Spleen (tissue), 13 donors: ENCODE measurements at places on chromosomes 1 and 21. TPM values are rescaled to one million over a fixed set of nuclear protein-coding genes. Genes with fewer than 3 reads are reported as not detected.
A peak's percentile ranks its signal among the peaks of the same experiment; 100 is the strongest.

- H3K4me3 ChIP-seq: no peak overlapping the region
- H3K36me3 ChIP-seq: no peaks in the 10 kb centered on the region
- no peak overlapping the region for H3K27ac ChIP-seq
- no peaks in the 10 kb centered on the region for H3K4me1 ChIP-seq
- no peaks in the 10 kb centered on the region for H3K27me3 ChIP-seq
Measured at GRCh38 chr1:221663321-221663720, 78.6 kb downstream of the DUSP10 start.

GRCh38 chr1:32984455-32985171 lies 20.0 kb upstream of the RNF19B start:
- no peak overlapping the region for H3K27ac ChIP-seq
- H3K4me3 ChIP-seq: no peak overlapping the region
- DNase-seq: no peak
- peaks cover 66% of the 10 kb centered on the region for H3K4me1 ChIP-seq

DNA sequence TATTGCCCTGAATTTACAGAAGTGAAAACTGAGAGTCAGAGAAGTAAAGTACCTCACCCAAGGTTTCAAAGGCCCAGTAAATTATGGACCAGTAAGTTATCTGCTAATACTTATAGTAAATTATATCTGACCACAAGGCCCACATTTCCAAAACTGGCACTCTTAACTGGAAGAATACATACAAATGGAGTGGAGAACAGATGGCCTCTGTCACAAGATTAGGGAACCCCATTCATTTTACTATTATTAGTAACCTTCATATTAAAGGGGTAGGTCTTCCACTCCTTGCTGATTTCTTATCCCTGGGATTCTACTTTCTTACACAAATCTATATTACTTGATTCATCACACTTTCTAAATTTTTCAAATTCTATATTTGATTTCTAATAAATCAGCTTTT lies 588.8 kb downstream of the NEGR1 start:
- no peak overlapping the region for H3K4me3 ChIP-seq
- H3K36me3 ChIP-seq: no peaks in the 10 kb centered on the region
- no peaks in the 10 kb centered on the region for H3K27me3 ChIP-seq
- no peak for DNase-seq
- H3K27ac ChIP-seq: no peak overlapping the region
- H3K4me1 ChIP-seq: no peaks in the 10 kb centered on the region

- H3K27ac ChIP-seq: no peak overlapping the region
- H3K4me1 ChIP-seq: peaks cover 4% of the 10 kb centered on the region
- no peak overlapping the region for H3K4me3 ChIP-seq
- H3K27me3 ChIP-seq: no peaks in the 10 kb centered on the region
- H3K36me3 ChIP-seq: no peaks in the 10 kb centered on the region
Measured at GRCh38 chr1:153470707-153471106, 10.3 kb upstream of the S100A7 start.

DNA sequence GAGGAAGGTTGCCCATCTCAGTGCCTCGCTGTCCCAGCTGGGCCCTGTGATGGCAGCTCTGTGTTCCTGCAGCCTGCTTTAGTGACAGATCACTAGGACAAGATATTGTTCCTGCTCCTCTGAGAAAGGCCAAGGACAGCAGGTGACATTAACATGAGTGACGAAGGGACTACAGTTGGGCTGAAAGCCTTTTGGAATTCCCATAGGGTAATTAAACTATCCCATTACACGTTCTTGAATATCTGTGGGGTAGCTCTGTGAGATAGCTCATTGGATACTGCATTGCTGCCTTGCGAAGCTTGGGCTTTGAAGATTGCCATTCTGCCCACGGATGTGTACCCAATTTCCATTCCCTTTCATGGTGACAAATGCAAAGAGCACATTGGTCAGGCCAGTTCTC lies 78.2 kb upstream of the COA6 start:
- H3K36me3 ChIP-seq: no peaks in the 10 kb centered on the region
- no peaks in the 10 kb centered on the region for H3K4me1 ChIP-seq
- H3K27me3 ChIP-seq: no peaks in the 10 kb centered on the region
- no peak overlapping the region for H3K27ac ChIP-seq

DNA sequence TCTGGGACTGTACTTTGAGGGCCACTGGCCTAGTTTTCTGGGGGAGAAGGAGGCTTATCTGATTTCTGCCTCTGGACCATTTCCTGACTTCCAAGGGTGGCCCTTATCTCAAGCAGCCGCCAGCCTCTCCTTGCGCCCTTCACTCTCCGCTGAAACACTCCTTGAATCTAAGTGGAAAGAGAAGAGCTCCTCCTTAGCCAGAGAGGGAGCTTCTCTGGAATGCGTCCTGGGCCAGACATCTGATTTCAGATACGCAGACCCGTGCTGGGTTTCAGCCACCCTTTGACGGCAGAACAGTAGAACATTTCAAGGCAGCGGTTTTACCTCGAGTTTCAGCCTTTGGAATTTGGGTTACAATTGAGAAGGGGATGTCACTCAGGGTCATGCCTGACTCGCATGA lies 308.0 kb downstream of the CAMTA1 start:
- H3K4me3 ChIP-seq: no peak overlapping the region
- DNase-seq: no peak
- no peaks in the 10 kb centered on the region for H3K27me3 ChIP-seq
- H3K4me1 ChIP-seq: no peaks in the 10 kb centered on the region

DNA sequence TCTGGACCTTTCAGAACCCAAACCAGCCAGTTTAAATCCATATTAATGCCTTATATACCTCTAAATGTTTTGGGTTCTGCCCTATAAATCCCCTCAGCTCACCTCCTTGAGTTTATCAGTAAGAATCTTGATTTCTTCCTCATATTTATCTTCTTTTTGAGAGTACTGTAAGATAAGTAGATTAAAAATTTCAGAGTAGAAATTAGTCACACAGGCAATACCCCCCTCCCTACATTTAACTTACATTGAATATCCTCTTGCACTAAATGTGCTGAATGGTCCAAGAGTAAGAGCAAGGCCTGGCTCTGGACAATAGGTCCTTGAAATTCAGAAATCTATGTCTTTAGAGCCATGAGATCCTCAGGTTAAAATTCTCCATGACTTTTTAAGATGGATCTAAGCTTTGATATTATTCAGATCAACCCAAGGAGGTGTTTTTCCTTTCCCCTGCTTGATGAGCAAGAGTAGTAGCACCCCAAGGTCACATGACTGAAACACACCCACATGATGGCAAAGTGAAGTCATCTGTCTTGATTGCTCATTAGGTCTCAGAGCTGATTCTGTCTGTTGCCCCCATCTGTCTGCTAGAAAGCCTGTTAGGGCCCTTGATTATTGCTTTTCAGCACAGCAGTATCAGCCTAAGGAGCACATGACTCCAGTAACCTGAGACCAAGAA lies 15.8 kb upstream of the NUP210L start:
- DNase-seq: no peak
- H3K4me3 ChIP-seq: no peak overlapping the region
- H3K36me3 ChIP-seq: peaks cover 3% of the 10 kb centered on the region
- H3K27ac ChIP-seq: no peak overlapping the region
- peaks cover 35% of the 10 kb centered on the region for H3K4me1 ChIP-seq

DNA sequence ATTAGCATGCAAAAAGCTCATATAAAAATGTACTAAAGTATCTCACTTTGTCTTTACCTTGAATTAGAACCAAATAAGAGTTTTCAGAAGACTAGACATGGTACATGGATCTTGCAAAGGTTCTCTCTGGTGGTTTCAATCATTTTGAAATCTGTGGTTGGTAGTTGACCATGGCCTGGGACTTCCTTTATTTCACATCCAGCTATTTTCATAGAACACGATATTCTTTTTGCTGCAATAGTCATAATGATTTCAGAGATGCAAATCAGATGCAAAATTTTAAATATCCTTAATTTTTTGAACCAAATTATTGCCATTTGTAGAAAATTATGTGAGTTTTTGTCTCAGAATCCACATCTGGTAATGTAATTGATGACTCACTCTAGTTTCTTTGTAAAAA lies 375.1 kb upstream of the ZP4 start:
- no peaks in the 10 kb centered on the region for H3K4me1 ChIP-seq
- no peak overlapping the region for H3K27ac ChIP-seq
- no peaks in the 10 kb centered on the region for H3K36me3 ChIP-seq
- H3K4me3 ChIP-seq: no peak overlapping the region

GRCh38 chr1:202155478-202156021 lies 4.9 kb downstream of the PTPN7 start:
- no peak overlapping the region for H3K4me3 ChIP-seq
- no peak for DNase-seq
- H3K36me3 ChIP-seq: peaks cover 40% of the 10 kb centered on the region
- H3K4me1 ChIP-seq: peaks cover 63% of the 10 kb centered on the region
- no peak overlapping the region for H3K27ac ChIP-seq

GRCh38 chr1:4173731-4174130 lies 273.7 kb upstream of the C1orf174 start:
- H3K27ac ChIP-seq: no peak overlapping the region
- no peak overlapping the region for H3K4me3 ChIP-seq
- no peaks in the 10 kb centered on the region for H3K4me1 ChIP-seq
- DNase-seq: peak; percentile 15

DNA sequence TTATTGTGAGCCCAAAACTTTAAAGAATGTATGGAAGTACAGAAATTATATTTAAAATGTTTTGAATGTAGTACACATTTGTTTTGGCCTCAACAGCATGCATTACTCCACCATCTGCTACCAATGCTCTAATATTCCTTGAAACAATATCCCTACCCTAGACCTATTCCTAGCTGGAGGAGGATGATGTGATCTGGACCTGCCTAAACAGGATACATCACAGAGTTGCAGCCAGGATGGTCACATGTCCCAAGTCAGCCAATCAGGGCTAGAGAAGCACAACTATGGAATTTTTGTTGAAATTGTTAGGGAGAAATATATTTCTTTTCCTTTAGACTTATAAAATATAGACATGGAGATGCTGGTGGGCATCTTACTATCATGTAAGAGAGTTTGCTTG lies 623.3 kb upstream of the NR5A2 start:
- H3K4me1 ChIP-seq: peaks cover 39% of the 10 kb centered on the region
- H3K27ac ChIP-seq: no peak overlapping the region
- H3K36me3 ChIP-seq: no peaks in the 10 kb centered on the region
- H3K27me3 ChIP-seq: no peaks in the 10 kb centered on the region
- H3K4me3 ChIP-seq: no peak overlapping the region

DNA sequence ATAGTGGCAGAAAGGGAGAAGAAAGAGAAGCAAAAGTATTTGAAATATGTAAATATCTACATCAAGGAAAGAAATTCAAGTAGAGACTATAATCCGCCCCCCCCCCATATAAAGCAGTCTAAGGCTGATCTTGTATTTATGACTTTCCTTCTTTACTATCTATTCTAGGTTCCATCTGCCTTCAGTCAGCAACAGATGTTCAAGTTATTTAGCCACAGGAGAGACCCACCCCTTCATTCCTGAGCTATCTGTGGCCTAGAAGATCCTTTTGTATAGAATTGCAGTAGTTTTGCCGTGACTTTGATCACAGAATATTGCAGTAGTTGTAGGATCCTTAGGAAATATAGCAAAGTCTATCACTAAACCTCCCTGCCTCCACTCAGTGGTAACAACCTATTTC lies 10.7 kb upstream of the BSDC1 start:
- no peak for DNase-seq
- H3K36me3 ChIP-seq: no peaks in the 10 kb centered on the region
- H3K4me3 ChIP-seq: no peak overlapping the region
- H3K27ac ChIP-seq: no peak overlapping the region

DNA sequence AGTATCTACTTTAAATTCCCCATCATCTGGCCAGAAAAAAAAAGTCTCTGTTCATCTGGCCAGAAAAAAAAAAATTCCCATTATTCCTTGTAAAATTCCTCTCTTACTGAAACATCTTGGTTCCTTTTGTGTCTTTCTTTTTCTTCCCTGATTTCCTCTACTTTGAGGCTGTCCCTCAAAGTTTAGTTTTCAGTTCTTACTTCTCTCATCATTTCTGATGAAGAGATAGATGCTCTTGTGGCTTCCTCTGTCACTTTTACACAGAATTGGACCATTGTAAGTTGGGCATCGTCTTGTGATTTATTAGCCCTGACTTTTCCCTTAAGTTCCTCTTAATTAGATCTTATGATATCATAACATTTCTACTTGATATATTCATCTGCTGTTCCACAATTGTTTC lies 6.5 kb downstream of the SOAT1 start:
- H3K36me3 ChIP-seq: peaks cover 14% of the 10 kb centered on the region
- no peak overlapping the region for H3K27ac ChIP-seq
- peaks cover 45% of the 10 kb centered on the region for H3K4me1 ChIP-seq
- H3K27me3 ChIP-seq: no peaks in the 10 kb centered on the region
- no peak for DNase-seq

DNA sequence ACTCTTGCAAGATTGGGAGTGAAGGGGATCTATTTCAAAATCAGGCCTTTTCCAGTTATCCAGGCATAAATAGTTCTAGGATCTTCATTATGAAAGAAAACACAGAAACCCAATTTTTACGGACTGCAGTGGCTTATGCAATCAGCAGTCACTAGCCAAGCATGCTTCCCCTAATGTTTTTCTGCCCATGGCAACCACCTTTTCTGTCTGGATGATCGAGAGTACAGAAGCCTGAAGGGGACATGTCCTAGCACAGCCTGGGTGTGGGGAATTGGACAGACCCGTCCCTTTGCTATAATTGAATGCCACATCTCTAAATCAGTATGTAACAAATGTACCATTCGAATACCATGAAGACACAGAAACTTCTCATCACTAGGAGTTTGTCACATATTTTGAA lies 29.8 kb upstream of the NCAM2 start:
- H3K4me1 ChIP-seq: no peaks in the 10 kb centered on the region
- no peak for DNase-seq
- no peaks in the 10 kb centered on the region for H3K36me3 ChIP-seq
- H3K27ac ChIP-seq: no peak overlapping the region
- no peaks in the 10 kb centered on the region for H3K27me3 ChIP-seq

- no peak overlapping the region for H3K27ac ChIP-seq
- no peak for DNase-seq
- H3K36me3 ChIP-seq: no peaks in the 10 kb centered on the region
Measured at GRCh38 chr21:21860888-21861287, 862.7 kb downstream of the NCAM2 start.

GRCh38 chr1:115203287-115203686 lies 114.0 kb upstream of the TSPAN2 start:
- no peak for DNase-seq
- no peaks in the 10 kb centered on the region for H3K36me3 ChIP-seq
- H3K27me3 ChIP-seq: no peaks in the 10 kb centered on the region
- no peak overlapping the region for H3K4me3 ChIP-seq
- no peaks in the 10 kb centered on the region for H3K4me1 ChIP-seq

GRCh38 chr1:70573317-70573843 lies 162.3 kb downstream of the CTH start:
- no peak for DNase-seq
- no peaks in the 10 kb centered on the region for H3K4me1 ChIP-seq
- no peaks in the 10 kb centered on the region for H3K36me3 ChIP-seq
- H3K4me3 ChIP-seq: no peak overlapping the region
- H3K27ac ChIP-seq: no peak overlapping the region
- no peaks in the 10 kb centered on the region for H3K27me3 ChIP-seq

Gene MXRA8
- 62.4 TPM for total RNA-seq

Gene PKP1
- not detected for total RNA-seq

Gene GON4L
- total RNA-seq: 65.9 TPM

Gene SLC44A5
- 0.28 TPM for total RNA-seq

Gene ANGPTL1
- total RNA-seq: 18.9 TPM
